ENCODE measurements at places on chromosomes 11 and 22. TPM values are rescaled to one million over a fixed set of nuclear protein-coding genes. Genes with fewer than 3 reads are reported as not detected.

BRMS1 gene
- 61.6 TPM for total RNA-seq

DNA sequence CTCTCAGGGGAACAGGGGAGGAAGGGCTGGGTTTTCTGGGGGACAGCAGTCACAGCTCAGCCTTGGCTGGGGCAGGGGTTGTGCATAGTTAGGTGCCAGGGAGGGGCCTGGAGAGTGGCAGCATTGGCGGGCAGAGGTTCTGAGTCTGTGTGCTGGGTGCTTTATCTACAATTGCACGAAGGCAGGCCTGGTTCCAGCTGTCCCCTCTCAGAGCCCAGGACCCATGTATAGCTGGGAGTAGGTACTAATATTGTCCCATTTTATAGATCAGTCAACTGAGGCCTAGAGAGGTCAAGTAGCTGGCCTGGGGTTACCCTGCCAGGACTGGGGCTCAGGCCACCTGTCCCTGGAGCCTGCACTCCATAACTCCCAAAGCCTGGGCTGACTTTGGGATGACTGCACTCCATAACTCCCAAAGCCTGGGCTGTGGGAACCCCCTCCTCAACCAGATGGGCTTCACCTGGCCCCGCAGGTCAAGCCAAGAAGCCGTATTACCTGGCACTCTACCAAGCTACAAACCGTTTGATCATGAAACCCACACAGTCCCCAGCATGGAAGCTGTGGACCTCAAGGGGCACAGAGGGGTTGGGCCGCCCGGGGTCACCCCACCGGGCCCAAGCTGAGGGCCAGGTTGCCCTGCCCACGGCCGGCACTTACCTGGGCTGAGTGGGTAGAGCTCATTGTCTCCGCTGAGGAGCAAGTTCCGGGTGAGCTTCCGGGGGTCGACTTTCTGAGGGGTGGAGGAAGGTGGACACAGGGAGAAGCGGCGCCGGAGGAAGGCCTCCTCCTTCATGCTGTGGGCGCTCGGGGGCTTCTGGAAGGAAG lies 36.5 kb downstream of the OSBPL5 start:
- H3K4me3 ChIP-seq = no peak overlapping the region
- H3K4me1 ChIP-seq = peaks cover 25% of the 10 kb centered on the region
- no peak for DNase-seq

- H3K4me3 ChIP-seq = no peak overlapping the region
- H3K36me3 ChIP-seq = no peaks in the 10 kb centered on the region
- H3K27me3 ChIP-seq = no peaks in the 10 kb centered on the region
- DNase-seq = no peak
- H3K27ac ChIP-seq = no peak overlapping the region
- no peaks in the 10 kb centered on the region for H3K4me1 ChIP-seq
Measured at GRCh38 chr11:122277493-122277892, 161.5 kb upstream of the BLID start.

ZBED5 gene
- total RNA-seq = 33.8 TPM

DNA sequence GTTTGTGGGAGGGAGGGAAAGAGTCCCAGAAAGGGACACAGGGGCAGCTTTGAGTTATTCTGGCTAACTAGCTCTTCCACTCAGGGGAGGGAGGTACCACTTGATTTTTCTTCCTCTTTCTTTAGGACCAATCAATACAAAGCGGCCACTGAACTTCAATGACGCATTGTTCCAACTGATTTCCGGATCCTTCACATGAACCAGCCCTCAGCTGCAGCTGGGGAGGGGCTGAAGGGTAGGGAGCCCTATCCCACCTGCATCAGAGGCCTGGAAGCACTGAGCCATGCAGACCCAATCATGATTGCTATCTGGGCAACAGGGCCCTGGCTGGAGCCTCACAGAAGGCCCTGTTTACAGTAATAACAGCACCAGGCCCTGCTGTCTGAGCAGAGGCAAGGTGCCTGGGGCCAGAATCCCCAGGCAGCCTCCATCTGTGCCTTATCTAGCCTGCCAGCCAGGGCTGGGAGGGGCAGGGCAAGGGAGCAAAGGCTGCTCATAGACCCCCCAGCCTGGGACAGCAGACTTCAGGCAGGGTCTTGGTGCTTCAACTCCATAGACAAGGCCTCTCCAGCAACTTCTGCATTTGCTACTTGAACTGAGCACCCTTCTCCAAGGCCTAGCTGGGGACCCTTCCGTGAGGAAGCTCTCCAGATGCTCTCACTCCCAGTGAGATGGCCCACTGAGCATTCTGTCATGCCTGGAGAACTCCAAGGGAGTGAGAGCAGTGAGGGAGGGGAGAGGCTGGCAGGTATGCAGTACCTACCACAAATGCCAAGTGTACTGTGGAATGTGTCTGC lies 22.5 kb downstream of the CLPB start:
- H3K27me3 ChIP-seq = no peaks in the 10 kb centered on the region
- H3K36me3 ChIP-seq = no peaks in the 10 kb centered on the region
- DNase-seq = peak; percentile 28
- no peak overlapping the region for H3K4me3 ChIP-seq

C22orf23 gene
- 0.64 TPM for total RNA-seq

DNA sequence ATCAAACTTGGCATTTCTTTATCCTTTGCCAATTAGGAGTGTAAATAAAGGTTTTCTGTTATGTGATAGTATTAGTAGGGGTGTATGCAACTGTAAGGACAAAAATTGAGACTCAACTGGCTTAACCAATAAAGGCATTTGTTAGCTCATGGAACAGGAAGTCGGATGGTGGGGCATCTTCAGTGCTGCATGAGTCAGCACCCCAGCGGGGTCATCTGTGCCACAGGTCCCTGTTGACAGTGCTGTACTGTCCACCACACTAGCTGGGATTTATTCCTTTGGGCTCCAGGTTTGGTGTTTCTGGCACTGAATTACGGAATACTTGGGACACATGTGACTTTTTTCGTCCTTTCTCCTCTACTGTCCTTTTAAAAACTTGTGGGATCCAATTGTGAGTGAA lies 86.0 kb downstream of the PPP6R3 start:
- no peaks in the 10 kb centered on the region for H3K27me3 ChIP-seq
- no peak overlapping the region for H3K4me3 ChIP-seq
- no peak overlapping the region for H3K27ac ChIP-seq
- no peak for DNase-seq
- H3K4me1 ChIP-seq = no peaks in the 10 kb centered on the region
- H3K36me3 ChIP-seq = no peaks in the 10 kb centered on the region

OR56A1 gene
- not detected for total RNA-seq

TREH gene
- not detected for total RNA-seq

DNA sequence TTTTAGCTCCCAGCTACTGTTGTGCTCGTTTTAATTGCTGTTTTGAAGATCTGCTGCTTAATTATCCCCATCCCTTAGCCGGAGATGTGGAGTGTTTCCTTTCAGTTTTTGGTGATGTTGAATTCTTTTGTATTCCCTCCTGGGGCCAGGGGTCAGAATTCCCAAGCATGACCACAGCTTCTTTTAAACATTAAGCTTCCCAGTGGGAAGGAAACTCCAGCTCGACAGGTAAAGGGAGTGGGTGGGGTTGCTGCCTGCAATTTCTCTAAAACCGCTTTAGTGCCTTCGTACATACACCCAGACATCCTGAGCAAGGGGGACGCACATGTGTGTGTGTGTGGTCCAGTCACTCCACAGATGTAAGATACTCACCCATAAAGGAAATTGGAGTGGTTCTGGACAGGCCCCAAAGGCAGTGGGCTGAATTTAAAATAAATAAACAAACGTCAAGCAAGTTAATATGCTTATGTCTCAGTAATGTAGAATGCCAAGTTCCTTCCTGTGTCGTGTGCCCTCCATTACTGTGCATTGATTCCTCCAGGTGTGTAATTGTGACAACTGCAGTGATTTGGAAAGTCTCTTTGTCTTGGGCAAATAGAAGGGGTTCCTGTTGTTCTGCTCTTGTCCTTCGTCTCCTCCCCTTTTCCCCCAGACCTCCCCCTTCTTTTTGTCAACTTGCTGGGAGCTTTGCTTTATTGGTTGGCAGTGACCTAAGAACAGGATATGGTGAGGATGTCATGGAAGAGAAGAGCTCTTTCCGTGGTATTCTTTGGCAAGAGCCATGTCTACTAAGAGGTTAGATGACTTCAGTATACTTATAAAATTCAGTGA lies 19.2 kb upstream of the ADSL start:
- no peaks in the 10 kb centered on the region for H3K27me3 ChIP-seq
- DNase-seq = no peak
- no peak overlapping the region for H3K4me3 ChIP-seq
- no peaks in the 10 kb centered on the region for H3K36me3 ChIP-seq
- no peaks in the 10 kb centered on the region for H3K4me1 ChIP-seq

MMP11 gene
- 1.9 TPM for total RNA-seq

ENTHD1 gene
- total RNA-seq = not detected
